Naive thymus-derived CD4-positive, alpha-beta T cell (primary cell): ENCODE measurements at places on chromosomes 3 and 15. TPM values are rescaled to one million over a fixed set of nuclear protein-coding genes. Genes with fewer than 3 reads are reported as not detected.

- no peak for DNase-seq
- no peaks in the 10 kb centered on the region for H3K27me3 ChIP-seq
- no peak overlapping the region for H3K4me3 ChIP-seq
- H3K4me1 ChIP-seq, result peaks cover 38% of the 10 kb centered on the region
Observed at GRCh38 chr3:177122183-177122856, 75.0 kb downstream of the TBL1XR1 start.

DNA sequence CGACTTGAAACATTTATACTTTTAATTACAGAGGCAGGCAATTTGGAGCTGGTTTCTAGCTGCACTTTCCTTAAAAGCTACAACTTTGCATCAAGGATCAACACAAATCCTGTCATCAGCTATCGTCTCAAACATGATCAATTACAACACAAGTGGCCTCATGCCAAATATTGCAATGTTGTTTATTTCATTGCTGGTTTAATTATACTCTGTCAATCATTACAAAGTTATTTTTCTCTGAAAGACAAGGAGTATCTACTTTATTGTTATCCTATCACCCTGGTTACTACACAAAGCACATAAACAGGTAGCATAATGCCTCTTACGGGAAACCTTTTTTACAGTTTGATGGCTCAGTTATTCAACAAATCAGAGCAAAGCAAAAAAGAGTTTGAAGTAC is 58.0 kb upstream of the FOXB1 start:
- DNase-seq, result no peak
- no peaks in the 10 kb centered on the region for H3K36me3 ChIP-seq
- H3K27ac ChIP-seq, result no peak overlapping the region
- no peaks in the 10 kb centered on the region for H3K27me3 ChIP-seq
- no peak overlapping the region for H3K4me3 ChIP-seq

- no peak overlapping the region for H3K27ac ChIP-seq
- peaks cover 71% of the 10 kb centered on the region for H3K36me3 ChIP-seq
Observed at GRCh38 chr3:171088496-171088895, 62.0 kb upstream of the SLC2A2 start.

- H3K27me3 ChIP-seq, result no peaks in the 10 kb centered on the region
- H3K27ac ChIP-seq, result no peak overlapping the region
- no peak for DNase-seq
- H3K4me3 ChIP-seq, result no peak overlapping the region
- no peaks in the 10 kb centered on the region for H3K4me1 ChIP-seq
- H3K36me3 ChIP-seq, result no peaks in the 10 kb centered on the region
Observed at GRCh38 chr3:53592862-53593261, 98.5 kb downstream of the CACNA1D start.

DNA sequence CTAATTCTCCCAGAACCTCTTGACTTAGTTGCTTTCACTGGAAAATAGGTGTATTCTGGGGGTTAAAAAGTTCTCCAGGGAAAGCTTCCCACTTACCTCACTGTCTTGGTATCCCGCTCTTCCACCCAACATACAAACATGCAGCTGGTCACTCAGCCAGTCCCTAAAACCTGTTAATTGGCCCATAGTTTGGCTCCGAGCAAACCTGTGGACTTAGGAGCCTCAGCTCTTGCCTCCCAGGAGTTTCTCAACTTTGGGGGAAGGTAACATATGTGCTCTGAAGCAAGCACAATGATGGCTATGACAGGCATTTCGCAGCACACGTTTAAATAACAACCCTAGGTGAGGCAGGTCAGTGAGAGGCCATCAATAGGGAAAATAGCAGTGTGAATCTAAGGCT is 25.8 kb upstream of the LRRFIP2 start:
- H3K27me3 ChIP-seq, result no peaks in the 10 kb centered on the region
- H3K27ac ChIP-seq, result no peak overlapping the region
- no peak overlapping the region for H3K4me3 ChIP-seq
- no peaks in the 10 kb centered on the region for H3K36me3 ChIP-seq

DNA sequence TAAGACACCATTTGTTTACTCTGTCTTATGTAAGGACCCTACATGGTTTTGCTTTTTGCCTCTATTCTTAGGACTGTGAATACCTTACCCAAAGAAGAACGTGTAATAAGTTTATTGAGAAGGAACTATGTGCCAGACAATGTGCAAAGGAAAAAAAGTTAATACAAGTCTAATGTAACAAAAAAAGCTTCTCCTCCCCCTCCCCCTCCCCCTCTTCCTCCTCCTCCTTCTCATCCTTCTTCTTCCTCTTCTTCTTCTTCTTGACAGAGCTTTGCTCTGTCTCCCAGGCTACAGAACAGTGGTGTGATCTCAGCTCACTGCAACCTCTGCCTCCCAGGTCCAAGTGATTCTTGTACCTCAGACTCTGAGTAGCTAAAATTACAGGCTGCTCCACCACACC is 50.9 kb upstream of the MITF start:
- no peak for DNase-seq
- no peak overlapping the region for H3K4me3 ChIP-seq
- H3K36me3 ChIP-seq, result no peaks in the 10 kb centered on the region
- H3K4me1 ChIP-seq, result no peaks in the 10 kb centered on the region

GRCh38 chr15:80564056-80564455 is 131.1 kb upstream of the ABHD17C start:
- H3K36me3 ChIP-seq, result no peaks in the 10 kb centered on the region
- H3K4me3 ChIP-seq, result no peak overlapping the region
- DNase-seq, result no peak

DNA sequence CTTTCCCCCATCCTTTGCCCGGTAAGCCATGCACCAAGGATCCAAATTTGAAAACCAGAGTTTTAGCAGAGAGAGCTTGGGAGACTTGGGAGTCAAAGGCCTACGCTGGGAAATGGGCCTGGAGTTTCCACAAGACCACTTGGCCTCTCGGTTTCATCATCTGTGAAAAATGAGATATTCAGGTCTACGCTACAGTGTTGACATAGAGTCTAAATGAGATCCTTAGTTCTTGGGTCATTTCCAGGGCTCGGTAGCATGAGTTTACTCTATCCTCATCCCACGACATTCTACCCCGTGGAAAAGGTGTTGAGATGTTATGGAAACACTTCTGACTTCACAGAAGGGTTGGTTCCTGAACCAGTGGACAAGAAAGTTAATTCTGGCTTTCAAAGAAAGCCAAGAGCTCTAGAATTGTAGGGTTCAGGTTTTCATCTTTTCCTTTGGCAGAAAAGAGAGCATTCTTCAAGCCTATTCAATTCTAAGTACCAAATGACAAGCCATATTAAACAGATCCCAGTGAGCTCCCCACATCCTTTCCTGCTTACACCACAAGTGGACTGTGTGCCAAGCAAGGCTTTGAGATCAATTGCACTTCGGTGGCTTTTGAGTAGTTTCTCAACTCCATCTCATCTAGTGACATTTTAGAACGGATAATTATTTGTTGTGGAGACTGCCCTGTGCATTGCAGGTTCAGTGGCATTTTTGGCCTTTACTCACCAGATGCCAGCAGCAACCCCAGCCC is 219.7 kb downstream of the SLCO3A1 start:
- H3K4me3 ChIP-seq, result no peak overlapping the region
- H3K4me1 ChIP-seq, result peaks cover 10% of the 10 kb centered on the region
- no peaks in the 10 kb centered on the region for H3K36me3 ChIP-seq
- DNase-seq, result no peak

- H3K27ac ChIP-seq, result no peak overlapping the region
- no peak for DNase-seq
- H3K36me3 ChIP-seq, result peaks cover 3% of the 10 kb centered on the region
- no peak overlapping the region for H3K4me3 ChIP-seq
- no peaks in the 10 kb centered on the region for H3K27me3 ChIP-seq
- no peaks in the 10 kb centered on the region for H3K4me1 ChIP-seq
Observed at GRCh38 chr3:141426404-141427034, 58.2 kb downstream of the ZBTB38 start.

DNA sequence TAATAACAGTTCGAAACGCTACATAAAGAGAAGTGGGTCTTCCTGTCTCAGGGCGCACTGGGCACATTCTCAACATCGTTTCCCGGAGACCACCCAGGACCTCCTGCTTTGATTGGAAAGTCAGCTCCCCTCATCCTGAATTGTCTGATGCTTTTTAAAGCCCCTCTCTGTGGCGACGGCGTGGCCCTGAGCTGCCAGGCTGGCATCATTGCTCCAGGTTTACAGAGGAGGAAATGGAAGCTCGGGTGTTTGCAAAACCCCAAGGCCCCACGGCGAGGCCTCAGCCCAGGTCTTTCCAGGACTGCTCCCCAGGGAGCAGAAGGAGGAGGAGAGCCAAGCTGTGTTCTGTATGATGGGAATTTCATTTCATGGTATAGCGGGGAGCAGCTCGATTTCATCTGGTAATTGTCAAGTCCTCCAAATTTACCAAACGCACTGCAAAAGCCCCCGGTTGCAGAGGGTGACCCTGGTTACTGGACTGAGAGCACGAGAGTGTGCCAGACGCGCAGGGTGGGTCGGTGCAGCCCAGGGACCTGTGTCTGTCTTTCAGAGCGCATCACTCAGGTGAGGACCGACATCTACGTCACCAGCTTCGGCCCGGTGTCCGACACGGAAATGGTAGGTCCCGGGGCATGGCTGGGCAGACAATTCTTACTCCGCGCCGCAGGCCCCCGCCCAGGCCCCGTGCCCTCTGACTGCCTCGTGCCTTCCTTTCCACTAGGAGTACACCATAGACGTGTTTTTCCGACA is 15.9 kb downstream of the GABRA5 start:
- H3K4me3 ChIP-seq, result no peak overlapping the region
- H3K27me3 ChIP-seq, result no peaks in the 10 kb centered on the region
- H3K4me1 ChIP-seq, result no peaks in the 10 kb centered on the region
- no peak overlapping the region for H3K27ac ChIP-seq
- H3K36me3 ChIP-seq, result no peaks in the 10 kb centered on the region

GRCh38 chr3:187104933-187105332 is 34.4 kb downstream of the RPL39L start:
- no peak for DNase-seq
- no peaks in the 10 kb centered on the region for H3K27me3 ChIP-seq
- no peak overlapping the region for H3K27ac ChIP-seq
- H3K4me1 ChIP-seq, result peaks cover 20% of the 10 kb centered on the region
- no peaks in the 10 kb centered on the region for H3K36me3 ChIP-seq

GRCh38 chr3:28081533-28081947 is 159.9 kb upstream of the CMC1 start:
- H3K4me1 ChIP-seq, result no peaks in the 10 kb centered on the region
- no peak for DNase-seq
- H3K27ac ChIP-seq, result no peak overlapping the region
- H3K36me3 ChIP-seq, result no peaks in the 10 kb centered on the region
- H3K4me3 ChIP-seq, result no peak overlapping the region
- no peaks in the 10 kb centered on the region for H3K27me3 ChIP-seq

DNA sequence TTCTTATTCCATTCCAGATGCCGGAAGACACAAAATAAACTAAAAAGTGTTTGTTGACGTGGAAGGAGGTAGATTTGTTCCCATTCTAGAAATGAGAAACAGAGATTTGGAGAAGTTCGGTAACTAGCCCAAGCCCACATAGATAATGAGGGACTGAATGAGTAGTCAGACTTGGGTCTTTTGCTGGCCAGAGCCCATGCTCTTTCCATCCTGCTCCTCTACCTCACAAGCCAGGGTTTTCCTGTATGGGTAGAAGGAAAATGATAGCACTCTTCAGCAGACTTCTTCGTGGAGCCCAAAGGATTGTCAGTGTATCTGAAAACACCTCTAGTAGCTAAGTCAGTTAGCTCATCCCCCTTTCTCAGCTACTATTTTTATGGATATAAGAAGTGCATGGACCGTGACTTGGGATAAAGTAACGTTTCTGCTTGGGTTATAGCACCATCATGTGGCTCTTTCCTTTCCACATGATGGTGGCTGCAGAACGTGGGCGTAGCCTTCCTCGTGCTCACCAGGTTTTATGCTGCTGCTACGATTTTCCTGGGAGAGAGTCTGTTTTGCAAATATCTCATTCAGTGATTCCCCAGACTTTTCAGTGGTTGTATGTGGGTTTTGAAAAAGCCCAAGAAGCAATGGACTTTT is 84.6 kb downstream of the DGKG start:
- no peaks in the 10 kb centered on the region for H3K27me3 ChIP-seq
- no peak for DNase-seq
- H3K4me1 ChIP-seq, result no peaks in the 10 kb centered on the region

DNA sequence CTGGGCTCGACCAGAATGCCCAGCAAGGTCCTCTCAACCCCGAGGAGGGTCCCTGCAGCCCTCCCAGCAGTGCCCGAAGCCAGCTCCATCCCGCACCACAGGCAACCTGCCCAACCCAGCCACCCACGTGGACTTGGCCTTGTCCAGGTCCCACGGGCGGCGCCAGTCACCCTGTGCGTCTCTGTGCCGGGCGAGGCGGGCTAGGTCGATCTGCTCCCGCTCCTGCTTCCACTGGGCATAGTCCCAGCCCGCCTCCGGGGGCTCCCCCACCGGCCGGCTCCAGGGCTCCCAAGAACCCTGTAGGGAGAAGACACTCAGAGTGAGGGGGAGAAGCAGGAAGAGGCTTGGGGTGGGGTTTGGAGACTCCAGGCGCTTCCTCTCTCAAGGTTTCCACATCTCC is 3.1 kb downstream of the CCDC9B start:
- no peak overlapping the region for H3K27ac ChIP-seq
- no peak for DNase-seq
- no peaks in the 10 kb centered on the region for H3K36me3 ChIP-seq
- H3K27me3 ChIP-seq, result no peaks in the 10 kb centered on the region

DNA sequence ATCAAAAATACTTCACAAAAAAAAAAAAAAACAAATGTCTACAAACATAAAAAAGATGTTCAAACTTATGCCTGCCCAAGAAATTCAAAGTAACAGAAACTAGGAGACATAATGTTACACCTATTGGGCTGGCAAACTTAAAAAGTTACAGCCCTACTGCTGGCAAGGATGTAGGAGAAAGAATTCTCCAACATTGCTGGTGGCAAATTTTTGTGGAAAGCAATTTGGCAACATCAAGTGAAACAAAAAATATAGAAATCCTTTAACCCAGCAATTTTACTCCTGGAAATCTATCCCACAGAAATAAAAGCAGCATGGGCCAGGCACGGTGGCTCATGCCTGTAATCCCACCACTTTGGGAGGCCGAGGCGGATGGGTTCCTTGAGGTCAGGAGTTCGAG is 73.2 kb downstream of the STAG1 start:
- no peaks in the 10 kb centered on the region for H3K27me3 ChIP-seq
- DNase-seq, result no peak
- no peaks in the 10 kb centered on the region for H3K36me3 ChIP-seq
- H3K4me1 ChIP-seq, result peaks cover 7% of the 10 kb centered on the region

DNA sequence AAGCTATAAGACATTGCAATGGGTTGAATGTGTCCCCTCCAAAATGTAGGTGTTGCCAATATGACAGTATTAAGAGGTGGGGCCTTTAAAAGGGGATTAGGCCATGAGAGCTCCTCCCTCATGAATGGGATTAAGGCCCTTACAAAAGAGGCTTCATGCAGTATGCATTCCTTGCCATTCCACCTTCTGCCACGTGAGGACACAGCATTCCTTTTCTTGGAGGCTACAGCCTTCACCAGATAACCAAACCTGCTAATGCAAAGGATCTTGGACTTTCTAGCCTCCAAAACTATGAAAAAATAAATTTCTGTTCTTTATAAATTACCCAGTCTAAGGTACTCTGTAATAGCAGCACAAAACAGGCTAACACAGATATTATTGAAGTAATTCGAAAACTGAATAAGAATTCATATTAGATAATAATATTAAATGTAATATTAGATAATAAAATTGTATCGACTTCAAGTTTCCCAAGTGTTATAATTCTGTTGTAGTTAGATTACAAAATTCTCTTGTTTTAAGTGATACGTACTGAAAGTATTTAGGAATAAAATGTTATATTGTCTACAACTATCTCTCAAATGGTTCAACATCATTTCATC is 29.4 kb upstream of the ATP8B4 start:
- H3K4me1 ChIP-seq, result no peaks in the 10 kb centered on the region
- H3K27me3 ChIP-seq, result no peaks in the 10 kb centered on the region
- no peak for DNase-seq
- H3K27ac ChIP-seq, result no peak overlapping the region
- no peaks in the 10 kb centered on the region for H3K36me3 ChIP-seq

The SYNPR gene
- total RNA-seq, result not detected

The SAMD7 gene
- not detected in 2 replicates for total RNA-seq

The TTLL3 gene
- total RNA-seq, result 54.9 and 59.0 TPM in 2 replicates

The ACTL6A gene
- total RNA-seq, result 59.7 TPM

The NOX5 gene
- 0.05 TPM for total RNA-seq
